ENCODE measurements at places on chromosomes 2 and 18.

GRCh38 chr18:9969247-9969646 is 55.4 kb downstream of the VAPA start:
- DNase-seq: no peak

GRCh38 chr2:48733067-48733503 is 22.4 kb downstream of the LHCGR start:
- peak; percentile 26 for DNase-seq

DNA sequence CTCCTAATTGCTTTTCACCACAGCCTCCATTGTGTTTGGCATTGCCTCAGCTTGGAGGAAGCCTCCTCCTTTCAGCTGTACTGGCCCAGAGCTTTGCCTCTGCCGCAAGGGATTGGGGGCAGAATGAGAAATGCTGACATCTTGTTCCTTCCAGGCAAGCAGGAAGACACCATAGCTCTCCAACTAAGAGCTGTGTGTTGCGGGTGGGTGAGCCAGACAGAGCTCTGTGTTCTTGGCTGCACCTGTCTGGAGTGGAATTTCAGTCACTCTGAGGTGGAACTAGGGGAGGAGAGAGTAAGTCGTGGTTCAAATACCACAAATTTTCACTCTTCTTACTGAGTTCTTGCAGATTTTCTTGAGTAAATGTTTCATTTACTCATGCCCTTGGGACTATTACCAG is 36.6 kb upstream of the KCNF1 start:
- no peak for DNase-seq

GRCh38 chr2:34997779-34998178 is 1357.8 kb upstream of the CRIM1 start:
- no peak for DNase-seq

DNA sequence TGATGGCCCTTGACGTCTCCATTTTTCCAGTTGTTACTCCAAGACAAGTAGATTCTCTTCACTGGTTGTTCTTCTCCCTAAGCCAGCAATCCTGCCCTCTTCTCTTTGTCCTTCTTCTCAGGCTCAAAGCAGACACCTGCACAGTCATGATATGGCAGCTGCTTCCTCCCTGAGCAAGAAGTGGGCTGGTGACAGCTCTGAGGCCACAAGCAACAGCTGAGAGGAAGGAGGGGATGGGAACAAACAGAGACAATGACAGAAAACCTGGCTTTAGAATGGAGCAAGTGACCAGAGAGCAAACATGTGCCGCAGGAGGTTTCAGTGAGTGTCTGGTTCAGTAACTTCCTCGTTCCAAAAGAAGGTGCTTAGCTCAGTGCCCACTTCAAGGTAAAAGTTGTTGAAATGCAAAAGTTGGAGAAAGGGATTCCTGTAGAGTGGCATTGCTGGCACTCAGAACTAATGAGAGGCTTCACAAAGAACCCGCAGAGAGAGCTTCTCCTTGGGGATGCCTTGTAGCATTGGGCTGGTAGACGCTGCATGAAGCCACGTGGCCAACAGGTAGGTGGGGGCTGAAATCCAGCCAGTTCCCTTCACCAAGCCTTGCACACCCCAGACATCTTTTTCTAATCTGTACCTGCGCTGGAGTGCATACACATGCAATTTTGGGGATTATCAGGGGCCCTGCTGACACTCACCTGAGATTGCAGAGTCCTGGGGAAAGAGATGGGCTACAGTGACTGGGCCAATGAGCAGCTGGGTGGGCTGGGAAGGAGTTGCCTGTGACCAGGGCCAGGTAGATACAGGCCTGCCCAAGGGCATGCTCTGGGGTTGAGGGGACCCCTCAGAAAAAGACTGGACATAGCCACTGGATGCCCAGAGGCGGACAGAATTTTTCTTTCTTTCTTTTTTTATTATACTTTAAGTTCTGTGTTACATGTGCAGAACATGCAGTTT is 153.3 kb upstream of the RAB12 start:
- DNase-seq: no peak

- no peak for DNase-seq
Observed at GRCh38 chr2:223602972-223603371, 811 bp upstream of the SCG2 start.

- DNase-seq: no peak
Observed at GRCh38 chr2:162063899-162064298, 10.1 kb downstream of the DPP4 start.

GRCh38 chr2:20448246-20448976 is 1.5 kb downstream of the RHOB start:
- no peak for DNase-seq

- DNase-seq: peak; percentile 61
Observed at GRCh38 chr18:50203801-50204604, 9.1 kb upstream of the MYO5B start.

Measured in NCI-H774 (cell line).